CD8-positive, alpha-beta T cell (primary cell): ENCODE measurements at places on chromosomes 4 and X.

GRCh38 chr4:85732124-85732523 lies 257.2 kb downstream of the ARHGAP24 start:
- no peak for DNase-seq

GRCh38 chr4:30714408-30715031 lies 5.6 kb upstream of the PCDH7 start:
- DNase-seq, result no peak

- DNase-seq, result no peak
Measured at GRCh38 chrX:1244164-1245076, 24.2 kb upstream of the CSF2RA start.

DNA sequence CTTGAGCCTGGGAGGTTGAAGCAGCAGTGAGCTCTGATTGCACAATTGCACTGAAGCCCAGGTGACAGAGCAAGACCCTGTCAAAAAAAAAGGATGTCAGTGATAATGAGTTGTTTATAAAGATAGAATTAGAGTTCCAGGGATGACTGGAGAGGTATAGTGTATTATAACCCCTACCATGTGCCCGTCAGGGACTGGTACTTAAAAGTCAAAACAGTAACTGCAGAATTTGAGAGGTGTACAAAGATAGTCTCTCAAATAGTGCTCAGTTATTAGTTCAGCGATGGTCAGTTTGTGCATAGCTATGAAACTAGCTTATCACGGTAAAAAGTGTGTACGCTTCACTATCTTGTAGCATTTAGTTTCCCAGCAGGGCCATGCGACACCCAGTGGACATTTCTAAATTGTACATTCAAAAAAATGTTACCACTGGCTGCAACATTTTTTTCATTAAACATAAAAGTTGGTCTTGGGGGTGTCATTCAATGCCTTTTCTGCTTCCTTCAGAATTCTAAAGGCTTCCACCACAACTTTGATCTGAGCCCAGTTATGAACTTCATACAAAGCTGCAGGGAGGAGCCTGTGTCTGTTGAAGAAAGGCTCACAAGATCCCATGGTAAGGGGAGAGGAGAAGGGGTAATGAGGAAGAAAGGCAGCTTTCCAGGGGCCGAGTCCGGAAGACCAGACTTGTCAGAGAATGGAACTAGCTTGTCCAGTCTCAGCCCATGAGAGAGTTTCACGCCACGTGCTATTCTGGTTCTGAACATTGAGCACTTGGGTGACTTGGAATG lies 9.2 kb upstream of the GYG2 start:
- no peak for DNase-seq

DNA sequence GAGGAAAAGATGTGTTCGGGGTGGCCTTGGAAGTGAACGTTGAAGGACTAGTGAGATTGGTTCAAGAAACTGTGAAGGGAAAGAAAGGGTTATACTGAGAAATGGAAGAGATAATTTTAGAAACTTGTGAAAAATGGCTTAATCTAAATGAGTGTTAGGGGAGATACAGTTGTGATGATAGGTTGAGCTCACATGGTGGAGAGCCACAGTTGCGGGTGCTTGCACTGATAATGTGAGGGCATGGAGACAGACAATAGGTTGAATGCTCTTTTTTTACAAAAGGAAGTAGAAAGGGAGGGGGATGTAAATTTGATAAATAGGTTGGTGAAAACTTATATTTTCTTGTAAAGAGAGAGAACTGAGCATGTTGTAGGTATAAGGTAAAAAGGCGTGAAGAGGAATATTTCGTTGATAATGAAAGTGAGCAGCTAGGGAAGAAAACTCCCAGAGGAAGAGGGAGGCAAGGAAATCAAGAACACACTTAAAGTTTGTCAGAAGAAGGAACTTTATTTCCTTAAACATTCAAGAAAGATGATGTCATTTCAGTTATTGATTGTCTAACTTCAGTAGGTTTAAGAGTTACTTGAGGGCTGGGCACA lies 8.2 kb downstream of the AREG start:
- no peak for DNase-seq

DNA sequence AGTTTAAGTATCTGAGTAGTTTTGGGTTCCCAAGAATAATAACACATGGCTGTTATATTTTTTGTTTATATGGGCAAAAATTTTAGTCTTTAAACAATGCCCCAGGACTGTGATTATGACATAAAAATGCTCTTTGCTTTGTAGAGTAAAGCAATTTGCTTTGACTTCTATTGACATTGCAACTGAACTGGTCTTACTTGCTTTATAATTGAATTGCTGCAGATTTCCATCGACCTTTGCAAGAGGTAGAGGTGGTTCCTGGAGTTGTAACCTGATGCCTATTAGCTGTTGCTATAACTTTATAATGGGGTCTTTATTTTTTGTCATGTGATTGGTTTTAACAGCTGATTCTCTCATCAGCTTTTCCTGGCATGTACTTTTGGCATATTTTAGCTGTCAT lies 302.9 kb downstream of the ARHGAP10 start:
- DNase-seq, result no peak

GRCh38 chr4:158443731-158444130 lies 78.0 kb upstream of the RXFP1 start:
- DNase-seq, result no peak

GRCh38 chr4:56613101-56613862 lies 67.8 kb downstream of the HOPX start:
- no peak for DNase-seq

DNA sequence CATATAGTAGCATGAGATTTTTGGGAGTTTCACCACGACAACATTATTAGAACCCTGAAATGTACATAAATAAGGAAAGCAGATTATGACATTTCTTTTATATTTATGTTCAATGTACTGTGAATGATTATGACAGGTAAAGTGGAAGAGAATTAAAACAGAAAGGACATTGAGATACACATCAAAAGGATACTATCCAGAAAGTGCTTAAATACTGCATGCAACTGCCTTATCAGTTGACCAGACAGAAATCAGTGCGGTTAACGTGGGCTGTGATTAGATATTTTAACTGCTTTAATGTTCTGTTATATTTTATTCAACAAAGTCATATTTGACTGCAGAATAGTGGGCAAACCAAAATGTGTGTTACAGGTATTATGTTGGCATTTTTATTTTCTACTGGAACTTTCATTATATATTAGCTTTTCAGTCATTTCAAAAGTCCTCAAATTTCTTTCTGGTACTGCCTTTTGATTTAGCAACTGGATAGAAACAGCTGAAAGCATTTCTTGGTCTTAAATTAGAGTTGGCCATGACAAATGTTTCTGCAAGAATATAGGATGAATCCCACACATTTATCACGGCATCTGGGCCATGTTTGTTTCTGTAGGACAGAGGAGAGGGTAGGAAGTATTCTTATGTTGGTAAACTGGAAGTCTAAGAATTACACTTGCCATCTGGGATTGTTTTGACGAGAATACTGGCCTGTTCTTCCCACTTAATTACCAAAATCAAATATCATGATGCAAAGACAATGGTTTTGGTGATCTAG lies 255.2 kb downstream of the SLC39A8 start:
- DNase-seq, result no peak

DNA sequence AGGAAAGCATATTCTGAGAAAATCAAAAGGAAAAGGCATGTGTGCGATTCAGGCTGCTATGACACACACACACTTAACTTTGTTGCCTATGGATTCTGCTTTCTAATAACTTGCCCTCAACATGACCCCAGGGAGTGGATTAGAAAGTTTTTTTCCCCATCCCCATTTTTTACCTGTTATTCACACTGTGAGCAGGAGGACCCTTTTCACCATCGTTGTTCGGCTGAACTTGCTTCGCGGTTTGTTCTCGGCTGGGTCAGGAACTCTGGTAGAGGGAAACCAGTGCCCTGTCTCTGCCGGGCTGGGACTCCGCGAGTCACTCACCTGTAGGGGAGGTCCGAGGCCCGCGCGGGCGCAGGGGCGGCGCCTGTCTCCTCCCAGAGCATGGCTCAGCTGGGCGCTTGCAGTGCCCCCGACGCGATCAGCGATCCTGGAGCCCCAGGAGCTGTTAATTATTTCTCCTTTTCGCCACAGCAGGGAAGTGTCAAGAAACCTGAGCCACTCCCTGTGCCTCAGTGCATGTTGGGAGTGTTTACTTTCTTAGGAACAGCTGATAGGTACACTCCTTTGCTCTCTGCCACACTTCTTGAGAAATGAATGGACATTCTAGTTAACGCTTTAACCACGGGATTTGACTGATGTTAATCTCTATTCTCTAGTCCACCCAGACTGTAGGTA lies at the start of gene RASSF6:
RASSF6 (minus strand) TSS at position 322 of the 678 bp plus-strand sequence. CDS start 8,641 bp downstream, outside the sequence.
- DNase-seq, result no peak

GRCh38 chrX:129606918-129607317 lies 47.8 kb downstream of the APLN start:
- peak; percentile 70 for DNase-seq

- no peak for DNase-seq
Measured at GRCh38 chr4:101183666-101184373, 163.5 kb downstream of the PPP3CA start.

GRCh38 chr4:73583666-73584065 lies 36.6 kb downstream of the RASSF6 start:
- DNase-seq, result no peak

DNA sequence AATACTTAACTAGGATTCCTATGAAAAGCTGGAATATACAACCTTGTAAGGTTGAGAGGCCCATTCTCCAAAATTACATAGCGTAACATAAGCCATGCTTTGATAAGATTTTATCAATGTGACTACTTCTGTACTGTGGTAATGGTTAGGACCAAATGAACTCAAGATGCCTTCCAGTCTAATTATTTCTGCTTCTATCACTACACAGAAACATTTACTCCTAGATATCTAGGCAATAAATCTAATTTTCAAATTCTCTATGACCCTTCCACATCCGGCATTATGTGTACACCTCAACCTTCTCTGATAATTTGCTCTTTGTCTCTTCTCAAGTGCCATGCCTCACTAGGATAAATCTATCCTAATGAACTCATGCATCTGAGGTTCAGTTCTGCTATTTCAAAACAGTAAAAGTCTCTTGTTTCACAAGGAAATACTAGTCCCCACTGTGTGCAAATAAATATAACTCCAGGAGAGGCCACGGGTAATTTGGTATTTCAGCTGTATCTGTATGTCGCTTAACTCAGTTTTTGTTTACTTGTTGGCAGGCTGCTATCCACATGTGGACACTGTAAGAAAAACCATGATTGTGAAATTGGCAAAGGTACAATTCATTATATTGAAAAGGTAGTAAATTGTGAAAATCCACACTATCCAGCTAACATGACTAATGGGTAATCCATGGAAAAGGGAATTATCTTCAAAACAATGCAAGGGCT lies 93.3 kb downstream of the PRDM5 start:
- no peak for DNase-seq

DNA sequence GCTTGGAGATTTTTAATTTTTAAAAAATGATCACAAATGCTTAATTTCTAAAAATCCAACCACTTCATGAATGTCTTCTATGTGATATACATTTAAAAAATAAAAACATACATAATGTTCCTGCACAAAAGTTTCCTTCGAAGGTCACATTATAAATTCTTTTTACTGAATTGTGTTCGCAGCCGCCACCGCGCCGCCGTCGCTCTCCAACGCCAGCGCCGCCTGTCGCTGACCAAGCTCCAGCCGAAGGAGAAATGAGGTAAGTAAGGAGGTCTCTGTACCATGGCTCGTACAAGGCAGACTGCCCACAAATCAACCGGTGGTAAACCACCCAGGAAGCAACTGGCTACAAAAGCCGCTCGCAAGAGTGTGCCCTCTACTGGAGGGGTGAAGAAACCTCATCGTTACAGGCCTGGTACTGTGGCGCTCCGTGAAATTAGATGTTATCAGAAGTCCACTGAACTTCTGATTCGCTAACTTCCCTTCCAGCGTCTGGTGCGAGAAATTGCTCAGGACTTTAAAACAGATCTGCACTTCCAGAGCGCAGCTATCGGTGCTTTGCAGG lies 48.8 kb upstream of the NEUROG2 start:
- DNase-seq, result no peak

- DNase-seq, result no peak
Measured at GRCh38 chr4:4415107-4415805, 28.4 kb downstream of the NSG1 start.

DNA sequence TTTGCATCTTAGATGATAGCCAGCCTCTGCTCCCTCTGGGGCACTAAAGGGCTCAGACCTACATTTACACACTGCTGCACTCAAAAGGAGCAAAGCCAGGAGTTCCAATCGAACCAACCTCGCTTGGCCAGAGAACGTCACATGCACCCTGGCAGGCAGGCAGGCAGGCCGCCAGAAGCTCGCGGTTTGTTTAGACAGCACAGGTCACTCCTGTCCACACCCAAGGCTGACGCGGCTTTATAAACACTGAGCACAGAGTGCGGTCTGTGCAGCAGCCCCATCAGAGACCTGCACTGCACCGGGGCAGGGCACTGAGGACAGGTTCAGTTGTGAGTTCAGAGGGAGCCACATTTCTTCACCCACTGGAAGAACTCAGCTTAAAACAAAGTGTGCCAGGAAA lies 143.9 kb downstream of the BCOR start:
- no peak for DNase-seq

DNA sequence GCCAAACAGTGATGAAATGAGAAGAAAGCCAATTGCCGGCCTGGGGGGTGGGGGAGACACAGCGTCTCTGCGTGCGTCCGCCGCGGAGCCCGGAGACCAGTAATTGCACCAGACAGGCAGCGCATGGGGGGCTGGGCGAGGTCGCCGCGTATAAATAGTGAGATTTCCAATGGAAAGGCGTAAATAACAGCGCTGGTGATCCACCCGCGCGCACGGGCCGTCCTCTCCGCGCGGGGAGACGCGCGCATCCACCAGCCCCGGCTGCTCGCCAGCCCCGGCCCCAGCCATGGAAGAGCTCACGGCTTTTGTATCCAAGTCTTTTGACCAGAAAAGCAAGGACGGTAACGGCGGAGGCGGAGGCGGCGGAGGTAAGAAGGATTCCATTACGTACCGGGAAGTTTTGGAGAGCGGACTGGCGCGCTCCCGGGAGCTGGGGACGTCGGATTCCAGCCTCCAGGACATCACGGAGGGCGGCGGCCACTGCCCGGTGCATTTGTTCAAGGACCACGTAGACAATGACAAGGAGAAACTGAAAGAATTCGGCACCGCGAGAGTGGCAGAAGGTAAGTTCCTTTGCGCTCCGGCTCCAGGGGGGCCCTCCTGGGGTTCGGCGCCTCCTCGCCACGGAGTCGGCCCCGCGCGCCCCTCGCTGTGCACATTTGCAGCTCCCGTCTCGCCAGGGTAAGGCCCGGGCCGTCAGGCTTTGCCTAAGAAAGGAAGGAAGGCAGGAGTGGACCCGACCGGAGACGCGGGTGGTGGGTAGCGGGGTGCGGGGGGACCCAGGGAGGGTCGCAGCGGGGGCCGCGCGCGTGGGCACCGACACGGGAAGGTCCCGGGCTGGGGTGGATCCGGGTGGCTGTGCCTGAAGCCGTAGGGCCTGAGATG lies at the start of gene SHOX:
SHOX (plus strand) TSS at position 180 of the 885 bp plus-strand sequence; CDS start at position 287, 107 bp downstream.
- no peak for DNase-seq

- DNase-seq, result no peak
Measured at GRCh38 chr4:212438-213188, 88.3 kb downstream of the ZNF718 start.

DNA sequence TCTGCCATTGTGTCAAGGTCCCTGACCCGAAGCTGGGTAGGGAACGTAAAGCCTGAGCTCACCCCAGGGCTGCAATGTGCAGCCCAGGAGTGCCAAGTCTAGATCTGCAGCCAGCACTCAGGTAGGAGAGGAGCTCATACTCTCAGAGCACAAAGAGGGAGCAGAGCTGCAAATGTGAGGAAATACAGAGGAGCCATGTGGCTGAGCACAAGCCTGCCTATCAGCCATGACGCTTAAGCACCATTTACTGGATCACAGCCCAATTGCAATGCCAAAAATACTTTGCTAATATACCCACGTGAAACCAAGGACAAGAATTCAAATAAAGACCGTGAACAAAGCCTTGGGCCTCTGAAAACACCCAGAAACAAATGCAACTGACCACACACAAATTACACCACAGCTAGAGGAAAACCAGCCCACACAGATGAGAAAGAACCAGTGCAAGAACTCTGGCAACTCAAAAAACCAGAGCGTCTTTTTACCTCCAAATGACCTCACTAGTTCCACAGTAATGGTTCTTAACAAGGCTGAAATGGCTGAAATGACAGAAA lies 69.0 kb upstream of the HPF1 start:
- no peak for DNase-seq
